ENCODE measurements at places on chromosomes 4 and X. TPM values are rescaled to one million over a fixed set of nuclear protein-coding genes. Genes with fewer than 3 reads are reported as not detected.

GRCh38 chr4:89511776-89512175, 204.2 kb upstream of the GPRIN3 start:
- no peak overlapping the region for H3K4me3 ChIP-seq
- no peaks in the 10 kb centered on the region for H3K36me3 ChIP-seq

CFAP299 gene
- total RNA-seq: not detected

CASP6 gene
- total RNA-seq: 8.4 TPM

- DNase-seq: no peak
- H3K27ac ChIP-seq: no peak overlapping the region
- no peaks in the 10 kb centered on the region for H3K36me3 ChIP-seq
- H3K27me3 ChIP-seq: no peaks in the 10 kb centered on the region
- no peaks in the 10 kb centered on the region for H3K4me1 ChIP-seq
Observed at GRCh38 chr4:144410230-144410783, 235.6 kb upstream of the HHIP start.

- H3K36me3 ChIP-seq: no peaks in the 10 kb centered on the region
- no peak for DNase-seq
- no peaks in the 10 kb centered on the region for H3K27me3 ChIP-seq
Observed at GRCh38 chr4:172202480-172203076, 389.4 kb downstream of the GALNTL6 start.

DNA sequence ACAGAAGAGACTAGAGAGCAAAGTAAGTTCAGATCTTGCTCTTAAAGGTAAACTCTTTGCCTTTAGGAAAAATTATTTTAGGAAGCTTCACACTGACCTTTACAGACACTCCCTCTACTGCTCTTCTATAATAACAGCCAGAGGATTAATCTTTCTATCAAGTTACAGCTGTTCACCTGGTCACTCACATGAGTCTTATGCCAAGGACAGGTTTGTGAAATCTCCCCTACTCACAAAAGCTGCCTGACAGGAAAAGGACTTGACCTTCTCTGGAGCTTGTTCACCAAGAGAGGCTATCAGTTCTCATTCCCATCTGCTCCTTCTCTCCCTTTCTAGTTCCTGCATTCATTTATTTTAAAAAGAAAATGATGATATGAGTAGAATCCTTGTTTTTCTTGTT, 117.3 kb downstream of the C4orf51 start:
- H3K4me3 ChIP-seq: no peak overlapping the region
- H3K27me3 ChIP-seq: no peaks in the 10 kb centered on the region
- H3K4me1 ChIP-seq: peaks cover 49% of the 10 kb centered on the region
- DNase-seq: peak; percentile 71

CYSLTR1 gene
- total RNA-seq: not detected

DNA sequence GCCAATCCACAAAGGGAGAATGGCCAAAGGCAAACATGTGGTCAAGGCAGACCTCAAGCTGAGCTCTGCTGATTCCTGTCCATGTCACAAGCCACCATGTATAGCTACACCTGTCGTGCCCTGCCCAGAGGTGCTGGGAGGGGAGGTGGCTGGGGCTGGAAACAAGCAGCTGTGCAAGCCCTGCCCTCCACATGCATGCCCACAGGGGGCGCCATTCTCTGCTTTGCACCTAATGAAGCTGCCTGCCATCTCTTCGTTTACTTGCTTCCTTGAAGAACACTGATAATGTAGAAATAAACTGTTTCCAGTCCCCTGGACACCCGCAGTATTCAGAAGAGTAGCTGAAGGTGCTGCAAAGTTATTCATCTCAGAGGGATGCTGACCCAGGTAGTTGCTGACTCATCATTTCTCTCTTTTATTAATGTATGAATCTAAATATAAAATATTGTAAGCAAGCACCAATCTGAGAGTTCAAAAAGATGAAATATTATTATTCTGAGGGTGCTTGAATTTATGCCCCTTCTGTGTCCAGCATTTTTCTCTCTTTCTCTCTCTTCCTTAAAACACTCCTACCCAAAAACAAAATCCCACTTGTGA, 278.6 kb downstream of the ADGRA3 start:
- no peak overlapping the region for H3K27ac ChIP-seq
- H3K4me3 ChIP-seq: no peak overlapping the region
- no peaks in the 10 kb centered on the region for H3K27me3 ChIP-seq
- H3K4me1 ChIP-seq: no peaks in the 10 kb centered on the region
- H3K36me3 ChIP-seq: no peaks in the 10 kb centered on the region

MAPK10 gene
- 0.35 TPM for total RNA-seq

ARHGAP36 gene
- 2.7 TPM for total RNA-seq

OPN1MW3 gene
- not detected for total RNA-seq

CXorf65 gene
- not detected for total RNA-seq

Measured in gastrocnemius medialis (tissue), 4 donors.